Activated naive CD8-positive, alpha-beta T cell treated with anti-CD3 and anti-CD28 coated beads for 36 hours (primary cell): ENCODE measurements at places on chromosomes 13 and 19. TPM values are rescaled to one million over a fixed set of nuclear protein-coding genes. Genes with fewer than 3 reads are reported as not detected.

DNA sequence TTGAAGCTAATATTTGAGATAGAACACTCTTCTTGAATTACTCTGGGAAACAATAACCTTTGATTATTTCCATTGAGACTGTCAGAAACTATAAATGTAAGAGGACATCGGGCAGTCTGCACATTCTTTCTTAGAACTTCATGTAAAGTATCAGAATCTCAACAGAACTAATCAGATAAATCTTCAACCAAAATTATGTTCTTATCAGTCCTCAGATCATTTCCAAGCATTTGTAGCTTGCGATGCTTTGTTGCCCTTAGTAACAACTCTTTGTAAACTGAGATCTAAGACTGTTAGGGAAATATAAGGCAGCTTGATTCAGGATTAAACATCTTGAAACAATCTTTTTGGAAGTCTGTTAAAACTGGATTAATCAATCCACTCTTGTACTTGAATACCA is 70.3 kb downstream of the FNDC3A start:
- DNase-seq: no peak
- H3K36me3 ChIP-seq: peaks cover 61% of the 10 kb centered on the region
- H3K4me3 ChIP-seq: no peak overlapping the region
- no peaks in the 10 kb centered on the region for H3K27me3 ChIP-seq
- H3K4me1 ChIP-seq: peaks cover 14% of the 10 kb centered on the region

- H3K4me3 ChIP-seq: no peak overlapping the region
- peaks cover 31% of the 10 kb centered on the region for H3K4me1 ChIP-seq
- no peak for DNase-seq
- no peak overlapping the region for H3K27ac ChIP-seq
These were observed 3.5 kb upstream of the TBC1D4 start for GRCh38 chr13:75485286-75486062.

DNA sequence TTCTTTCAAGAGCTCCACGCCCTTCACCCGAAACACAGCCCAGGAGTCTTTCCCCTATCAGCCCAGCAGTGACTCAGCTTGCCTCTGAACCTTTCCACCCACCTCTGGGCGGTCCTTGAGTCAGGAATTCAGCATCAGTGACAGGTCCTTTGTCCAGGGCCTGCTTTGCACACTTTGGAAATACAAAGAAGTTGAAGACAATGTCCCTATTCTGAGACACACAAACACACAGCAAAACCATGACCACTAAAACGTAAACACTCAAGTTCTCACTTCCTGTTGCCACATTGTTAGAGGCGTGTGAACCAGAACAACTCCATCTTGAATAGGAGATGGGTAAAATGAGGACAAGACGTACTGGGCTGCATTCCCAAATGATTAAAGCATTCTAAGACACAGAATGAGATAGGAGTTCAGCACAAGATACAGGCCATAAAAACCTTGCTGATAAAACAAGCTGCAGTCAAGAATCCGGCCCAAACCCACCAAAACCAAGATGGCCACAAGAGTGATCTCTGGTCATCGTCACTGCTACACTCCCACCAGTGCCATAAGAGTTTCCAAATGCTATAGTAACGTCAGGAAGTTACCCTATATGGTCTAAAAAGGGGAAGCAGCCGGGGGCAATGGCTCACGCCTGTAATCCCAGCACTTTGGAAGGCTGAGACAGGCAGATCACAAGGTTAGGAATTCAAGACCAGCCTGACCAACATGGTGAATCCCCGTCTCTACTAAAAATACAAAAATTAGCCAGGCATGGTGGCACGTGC is 49.2 kb upstream of the ATP12A start:
- no peaks in the 10 kb centered on the region for H3K27me3 ChIP-seq
- peaks cover 2% of the 10 kb centered on the region for H3K36me3 ChIP-seq
- peak overlapping the region; percentile 49 for H3K27ac ChIP-seq
- peaks cover 18% of the 10 kb centered on the region for H3K4me1 ChIP-seq

DNA sequence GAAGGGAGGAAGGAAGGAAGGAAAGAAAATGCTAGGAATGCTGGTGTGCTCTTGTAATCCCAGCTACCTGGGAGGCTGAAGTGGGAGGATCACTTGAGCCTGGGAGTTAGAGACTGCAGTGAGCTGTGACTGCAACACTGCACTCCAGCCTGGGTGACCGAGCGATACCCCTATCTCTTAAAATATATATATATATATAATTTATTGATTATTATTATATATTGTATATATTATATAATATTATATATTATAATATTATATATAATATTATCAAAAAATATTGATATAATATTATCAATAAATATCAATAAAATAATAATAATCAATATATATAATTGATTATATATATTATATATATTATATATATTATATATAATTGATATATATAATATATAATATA is 8.6 kb upstream of the ADGRL1 start:
- no peaks in the 10 kb centered on the region for H3K36me3 ChIP-seq
- no peak for DNase-seq
- no peak overlapping the region for H3K4me3 ChIP-seq

- H3K36me3 ChIP-seq: peaks cover 48% of the 10 kb centered on the region
- H3K27me3 ChIP-seq: no peaks in the 10 kb centered on the region
- no peak for DNase-seq
- H3K4me3 ChIP-seq: peak overlapping the region; percentile 78
- peaks cover 63% of the 10 kb centered on the region for H3K4me1 ChIP-seq
- peak overlapping the region; percentile 92 for H3K27ac ChIP-seq
These were observed 1.5 kb downstream of the GPR18 start for GRCh38 chr13:99256709-99257108.

Gene REEP6
- total RNA-seq: 1.8 TPM

GRCh38 chr13:47372751-47373150 is 475.9 kb upstream of the HTR2A start:
- H3K36me3 ChIP-seq: no peaks in the 10 kb centered on the region
- H3K4me1 ChIP-seq: no peaks in the 10 kb centered on the region
- DNase-seq: no peak

Gene CATSPERD
- not detected for total RNA-seq

DNA sequence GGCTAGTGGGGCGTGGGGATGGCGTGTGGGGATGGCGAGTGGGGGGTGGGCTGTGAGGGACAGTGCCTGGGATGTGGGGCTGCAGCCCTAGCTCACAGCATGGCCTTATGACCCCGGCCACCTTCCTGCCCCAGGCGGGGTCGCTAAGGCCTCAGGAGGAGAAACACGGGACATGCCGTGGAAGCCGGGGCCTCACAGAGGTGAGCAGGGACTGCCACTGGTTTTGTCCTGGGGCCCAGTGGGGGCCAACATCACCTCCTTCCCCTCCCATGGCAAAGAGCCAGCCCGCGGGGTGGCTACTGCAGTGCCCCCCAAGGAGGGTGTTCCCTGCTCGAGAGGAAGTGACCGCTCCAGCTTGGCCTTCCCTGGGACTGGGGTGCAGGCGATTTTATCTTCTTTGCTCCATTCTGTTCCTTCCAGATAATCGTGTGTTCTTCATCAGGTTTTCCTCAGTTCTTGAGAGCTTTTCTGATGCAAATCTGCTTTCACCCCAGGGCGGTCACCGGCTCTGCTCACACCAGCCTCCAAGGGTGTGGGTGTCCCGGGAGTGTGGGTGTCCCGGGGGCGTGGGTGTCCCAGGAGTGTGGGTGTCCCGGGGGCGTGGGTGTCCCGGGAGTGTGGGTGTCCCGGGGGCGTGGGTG is 1.2 kb downstream of the F7 start:
- no peak for DNase-seq
- H3K27me3 ChIP-seq: peaks cover 4% of the 10 kb centered on the region
- peaks cover 3% of the 10 kb centered on the region for H3K36me3 ChIP-seq
- no peak overlapping the region for H3K4me3 ChIP-seq

Gene ZNF177
- 0.74 TPM for total RNA-seq

- H3K36me3 ChIP-seq: no peaks in the 10 kb centered on the region
- peaks cover 25% of the 10 kb centered on the region for H3K27me3 ChIP-seq
- no peak for DNase-seq
These were observed 93.0 kb downstream of the SLC7A1 start for GRCh38 chr13:29502391-29503008.

DNA sequence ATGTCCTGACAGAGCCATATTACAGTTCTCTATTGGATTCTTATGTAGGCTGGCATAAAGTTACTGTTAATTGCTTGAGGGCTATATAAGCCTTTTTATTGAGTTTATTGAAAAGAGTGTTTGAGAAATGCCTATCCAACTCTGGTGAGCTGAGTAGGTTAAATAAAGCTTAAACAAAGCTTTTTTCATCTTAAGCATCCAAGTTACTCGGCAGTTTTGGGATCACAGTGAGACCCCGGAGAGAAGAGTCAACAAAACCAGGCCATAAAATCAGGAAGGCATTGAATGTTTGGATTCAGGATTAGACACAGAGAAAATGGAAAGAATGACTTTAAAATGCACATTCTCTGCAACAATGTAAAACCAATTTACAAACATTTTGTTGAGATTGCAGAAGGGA is 588.5 kb downstream of the DACH1 start:
- no peaks in the 10 kb centered on the region for H3K27me3 ChIP-seq
- no peaks in the 10 kb centered on the region for H3K4me1 ChIP-seq
- no peak overlapping the region for H3K27ac ChIP-seq
- no peak for DNase-seq
- H3K4me3 ChIP-seq: no peak overlapping the region

DNA sequence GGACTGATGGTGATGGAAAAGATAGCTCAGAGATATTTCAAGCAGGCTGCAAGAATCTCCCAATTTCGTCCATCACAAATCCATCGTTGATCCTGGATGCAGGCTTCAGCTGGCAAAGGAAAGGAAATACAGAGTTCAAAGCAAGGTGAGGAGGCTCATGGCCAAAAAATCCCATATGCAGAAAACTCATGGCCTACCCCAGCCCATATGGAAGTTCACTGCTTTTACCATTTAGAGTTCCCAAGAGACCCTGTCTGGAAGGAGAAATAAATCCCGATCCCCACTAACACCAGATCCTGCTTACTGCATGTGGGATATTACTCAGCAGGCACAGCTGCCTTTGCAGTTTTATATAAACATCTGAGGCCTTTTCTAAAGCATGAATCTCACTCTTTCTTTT is 412.9 kb upstream of the SPRY2 start:
- no peaks in the 10 kb centered on the region for H3K27me3 ChIP-seq
- no peak overlapping the region for H3K4me3 ChIP-seq
- no peaks in the 10 kb centered on the region for H3K4me1 ChIP-seq
- no peak overlapping the region for H3K27ac ChIP-seq
- no peak for DNase-seq

DNA sequence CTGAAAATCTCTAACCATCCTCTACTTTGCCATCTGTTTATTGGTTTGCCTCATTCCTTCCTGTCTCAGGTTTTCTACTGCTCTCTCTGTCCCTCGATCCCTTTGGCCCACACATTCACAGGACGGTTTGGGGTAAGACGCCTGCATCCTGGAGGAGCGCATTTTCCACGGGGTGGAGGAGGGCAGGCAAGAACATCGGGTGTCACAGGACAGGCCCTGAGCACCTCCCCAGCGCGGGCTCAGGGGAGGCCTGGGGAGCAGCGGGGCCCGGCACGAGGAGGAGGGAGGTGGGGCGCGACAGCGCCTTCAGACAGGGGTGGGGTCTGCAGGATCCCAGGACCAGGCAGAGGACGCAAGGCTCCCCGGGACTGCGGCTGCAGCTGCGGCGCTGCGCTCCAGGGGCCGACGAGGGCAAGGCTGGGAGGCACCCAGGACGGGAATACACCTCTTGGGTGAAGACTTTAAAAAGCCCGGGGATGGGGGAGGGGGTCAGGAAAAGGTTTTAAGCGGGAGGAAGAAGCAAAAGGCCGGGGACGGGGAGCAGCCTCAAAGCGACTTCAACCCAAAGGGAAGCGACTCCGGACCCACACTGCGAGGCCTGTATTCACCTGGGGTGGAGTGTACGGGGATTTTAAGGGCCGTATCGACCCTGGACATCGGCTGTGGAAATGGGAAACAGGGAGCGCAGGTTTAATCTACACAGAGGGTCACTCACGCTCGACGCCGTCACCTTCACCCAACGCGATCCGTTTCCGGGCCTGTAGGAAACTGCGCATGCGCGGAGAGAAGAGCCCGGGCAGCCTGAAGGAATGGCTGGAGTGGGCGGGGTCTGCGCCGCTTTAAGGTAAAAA is at the start of gene ZNF415:
Gene ZNF415, minus strand, starts transcription at position 770 of the 851 bp plus-strand sequence. CDS start 10,234 bp downstream, outside the sequence.
- peak; percentile 73 for DNase-seq
- peaks cover 30% of the 10 kb centered on the region for H3K36me3 ChIP-seq
- H3K27ac ChIP-seq: no peak within 1 kb of the TSS
- peak within 1 kb of the TSS; percentile 70 for H3K4me3 ChIP-seq
- H3K4me1 ChIP-seq: peaks cover 12% of the 10 kb centered on the region

DNA sequence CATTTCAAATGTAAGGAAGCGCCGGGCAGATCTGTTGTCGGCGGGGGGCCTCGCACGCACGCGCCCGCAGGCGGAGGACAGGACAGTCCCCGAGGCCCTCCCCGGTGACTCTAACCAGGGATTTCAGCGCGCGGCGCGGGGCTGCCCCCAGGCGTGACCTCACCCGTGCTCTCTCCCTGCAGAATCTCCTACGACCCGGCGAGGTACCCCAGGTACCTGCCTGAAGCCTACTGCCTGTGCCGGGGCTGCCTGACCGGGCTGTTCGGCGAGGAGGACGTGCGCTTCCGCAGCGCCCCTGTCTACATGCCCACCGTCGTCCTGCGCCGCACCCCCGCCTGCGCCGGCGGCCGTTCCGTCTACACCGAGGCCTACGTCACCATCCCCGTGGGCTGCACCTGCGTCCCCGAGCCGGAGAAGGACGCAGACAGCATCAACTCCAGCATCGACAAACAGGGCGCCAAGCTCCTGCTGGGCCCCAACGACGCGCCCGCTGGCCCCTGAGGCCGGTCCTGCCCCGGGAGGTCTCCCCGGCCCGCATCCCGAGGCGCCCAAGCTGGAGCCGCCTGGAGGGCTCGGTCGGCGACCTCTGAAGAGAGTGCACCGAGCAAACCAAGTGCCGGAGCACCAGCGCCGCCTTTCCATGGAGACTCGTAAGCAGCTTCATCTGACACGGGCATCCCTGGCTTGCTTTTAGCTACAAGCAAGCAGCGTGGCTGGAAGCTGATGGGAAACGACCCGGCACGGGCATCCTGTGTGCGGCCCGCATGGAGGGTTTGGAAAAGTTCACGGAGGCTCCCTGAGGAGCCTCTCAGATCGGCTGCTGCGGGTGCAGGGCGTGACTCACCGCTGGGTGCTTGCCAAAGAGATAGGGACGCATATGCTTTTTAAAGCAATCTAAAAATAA is 18.2 kb downstream of the IL17D start:
- H3K27ac ChIP-seq: no peak overlapping the region
- peaks cover 11% of the 10 kb centered on the region for H3K4me1 ChIP-seq
- H3K4me3 ChIP-seq: peak overlapping the region; percentile 67
- H3K36me3 ChIP-seq: peaks cover 2% of the 10 kb centered on the region

DNA sequence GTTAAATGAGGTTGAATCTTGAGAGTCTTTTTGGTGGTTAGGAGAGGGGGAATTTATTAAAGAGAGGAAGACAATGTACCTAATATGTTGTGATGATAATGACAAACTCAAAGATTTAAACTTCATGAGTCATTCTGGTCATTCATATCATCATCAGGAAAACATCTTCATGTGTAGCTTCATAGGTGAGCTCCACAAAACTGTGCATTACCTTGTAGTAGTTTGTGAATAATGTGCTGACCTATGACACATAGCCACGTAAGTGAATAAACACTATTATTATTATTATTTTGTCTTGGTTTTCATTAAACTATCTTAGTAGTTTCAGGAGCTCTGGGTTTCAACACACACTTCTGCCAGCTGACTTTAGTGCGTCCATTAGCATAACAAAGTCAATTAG is 997 bp upstream of the GPC6 start:
- peaks cover 3% of the 10 kb centered on the region for H3K4me1 ChIP-seq
- no peak for DNase-seq
- H3K27me3 ChIP-seq: peaks cover 58% of the 10 kb centered on the region
- no peaks in the 10 kb centered on the region for H3K36me3 ChIP-seq

Gene ZSCAN1
- total RNA-seq: not detected

GRCh38 chr13:114015969-114016295 is 42.1 kb upstream of the C13orf46 start:
- H3K27ac ChIP-seq: peak overlapping the region; percentile 76
- peaks cover 13% of the 10 kb centered on the region for H3K36me3 ChIP-seq
- peak; percentile 38 for DNase-seq
- no peaks in the 10 kb centered on the region for H3K27me3 ChIP-seq
- H3K4me3 ChIP-seq: no peak overlapping the region
